Suppressor macrophage treated with lipopolysaccharide for 1 hour (primary cell): ENCODE measurements at places on chromosomes 1 and 21.

GRCh38 chr1:107436552-107437241, 295.9 kb downstream of the NTNG1 start:
- DNase-seq: no peak

DNA sequence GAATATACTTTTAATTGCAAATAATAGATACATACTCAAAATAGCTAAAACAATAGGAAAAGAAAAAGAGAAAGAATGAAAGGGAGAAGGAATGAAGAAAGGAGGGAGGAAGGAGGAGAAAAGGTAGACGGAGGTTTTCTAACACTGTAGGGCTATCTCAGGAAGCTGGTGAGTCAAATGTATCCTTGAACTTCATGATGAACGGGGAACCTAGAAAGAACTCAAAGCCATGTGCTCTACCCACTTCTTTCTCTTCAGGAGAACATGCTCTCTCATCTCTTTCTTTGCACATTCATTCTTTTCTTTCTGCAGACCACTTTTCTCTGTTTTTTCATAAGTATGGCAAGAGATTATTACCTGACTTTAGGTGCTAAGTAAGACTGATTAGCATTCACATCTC, 37.3 kb upstream of the ZNF644 start:
- DNase-seq: no peak

DNA sequence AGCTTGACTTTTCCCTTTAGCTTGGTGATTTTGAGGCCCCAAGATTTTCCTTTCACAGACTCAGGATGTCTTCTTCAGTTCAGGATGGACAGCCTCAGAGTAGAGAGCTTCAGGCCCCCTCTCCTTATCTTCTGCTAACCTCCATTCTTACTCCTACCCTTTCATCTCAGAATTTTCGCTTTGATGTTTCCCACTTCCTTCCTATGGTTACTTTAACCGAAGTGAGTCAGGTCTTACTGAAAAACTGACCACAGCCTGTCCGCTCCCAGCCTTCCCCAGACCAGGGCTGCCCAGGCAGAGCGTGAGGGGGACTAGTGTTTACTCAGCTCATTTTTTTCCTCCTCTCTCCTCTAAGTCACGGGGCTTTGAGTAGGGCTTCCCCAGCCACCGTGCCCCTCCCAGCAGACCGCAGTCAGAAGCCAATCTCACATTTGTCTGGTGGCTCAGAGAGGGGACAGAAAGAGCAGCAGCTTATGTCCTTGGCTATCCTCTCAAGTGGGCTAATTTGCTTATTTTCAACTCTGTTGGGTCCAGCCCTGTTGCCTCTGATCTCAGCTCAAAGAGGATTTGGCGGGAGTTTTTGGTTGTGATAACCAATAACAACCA, 4.2 kb upstream of the IL19 start:
- DNase-seq: peak; percentile 97

- peak; percentile 32 for DNase-seq
These were observed 15.3 kb downstream of the UCK2 start for GRCh38 chr1:165842671-165843129.
